AG04450 (cell line): ENCODE measurements at places on chromosomes 13 and 19. TPM values are rescaled to one million over a fixed set of nuclear protein-coding genes. Genes with fewer than 3 reads are reported as not detected.

DNA sequence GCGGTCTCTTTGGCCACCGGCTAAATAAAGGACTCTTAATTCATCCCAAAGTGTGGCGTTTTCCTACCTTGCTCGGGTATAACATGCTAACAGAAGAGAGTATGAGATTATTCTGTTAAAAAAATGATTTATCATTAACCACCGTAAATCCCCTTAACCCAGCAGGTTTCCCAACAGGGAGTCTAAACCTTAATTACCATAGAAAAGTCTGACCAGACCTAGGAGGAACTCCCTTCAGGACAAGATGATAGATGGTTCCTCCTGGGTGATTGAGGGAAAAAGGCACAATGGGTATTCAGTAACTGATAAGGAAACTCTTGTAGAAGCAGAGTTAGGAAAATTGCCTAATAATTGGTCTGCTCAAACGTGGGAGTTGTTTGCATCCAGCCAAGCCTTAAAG lies 193.7 kb downstream of the ZNF737 start:
- no peak for DNase-seq

DNA sequence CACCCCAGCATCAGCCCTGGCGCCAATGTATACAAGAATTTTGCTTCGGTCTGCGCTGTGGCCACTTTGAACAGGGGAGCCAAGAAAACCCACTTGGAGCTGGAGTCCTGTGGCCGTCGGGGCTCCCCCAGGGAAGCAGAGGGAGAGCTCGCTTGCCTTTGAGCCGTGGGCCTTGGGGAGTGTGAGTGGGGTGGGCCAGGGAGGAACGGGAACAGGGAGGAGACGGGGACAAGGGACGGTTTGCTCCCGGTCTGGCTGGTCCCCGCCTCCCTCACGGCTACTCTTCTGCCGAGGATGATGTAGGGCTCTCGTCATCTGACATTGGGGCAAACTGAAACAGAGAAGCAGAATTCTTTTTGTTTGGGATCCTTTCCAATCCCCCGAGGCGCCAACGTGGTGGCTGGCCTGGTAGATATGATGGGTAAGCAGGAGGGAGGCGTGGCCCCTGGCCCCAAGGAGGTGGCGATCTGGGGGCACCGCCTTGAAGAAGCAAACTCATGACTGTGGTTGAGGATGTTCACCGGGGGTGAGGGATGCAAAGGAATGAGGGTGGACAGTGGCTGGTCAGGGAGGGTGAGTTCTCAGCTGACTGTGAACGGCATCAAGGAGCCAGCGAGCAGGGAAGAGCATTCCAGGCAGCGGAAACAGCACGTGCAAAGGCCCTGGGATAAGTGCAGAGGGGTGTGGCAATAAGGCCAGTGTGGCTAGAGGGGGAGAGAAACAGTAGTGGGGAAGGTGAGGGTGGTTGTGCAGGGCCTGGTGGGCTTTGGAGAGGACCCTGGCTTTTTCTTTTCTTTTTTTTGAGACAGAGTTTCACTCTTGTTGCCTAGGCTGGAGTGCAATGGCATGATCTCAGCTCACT lies 10.9 kb upstream of the SPC24 start:
- no peak for DNase-seq

DNA sequence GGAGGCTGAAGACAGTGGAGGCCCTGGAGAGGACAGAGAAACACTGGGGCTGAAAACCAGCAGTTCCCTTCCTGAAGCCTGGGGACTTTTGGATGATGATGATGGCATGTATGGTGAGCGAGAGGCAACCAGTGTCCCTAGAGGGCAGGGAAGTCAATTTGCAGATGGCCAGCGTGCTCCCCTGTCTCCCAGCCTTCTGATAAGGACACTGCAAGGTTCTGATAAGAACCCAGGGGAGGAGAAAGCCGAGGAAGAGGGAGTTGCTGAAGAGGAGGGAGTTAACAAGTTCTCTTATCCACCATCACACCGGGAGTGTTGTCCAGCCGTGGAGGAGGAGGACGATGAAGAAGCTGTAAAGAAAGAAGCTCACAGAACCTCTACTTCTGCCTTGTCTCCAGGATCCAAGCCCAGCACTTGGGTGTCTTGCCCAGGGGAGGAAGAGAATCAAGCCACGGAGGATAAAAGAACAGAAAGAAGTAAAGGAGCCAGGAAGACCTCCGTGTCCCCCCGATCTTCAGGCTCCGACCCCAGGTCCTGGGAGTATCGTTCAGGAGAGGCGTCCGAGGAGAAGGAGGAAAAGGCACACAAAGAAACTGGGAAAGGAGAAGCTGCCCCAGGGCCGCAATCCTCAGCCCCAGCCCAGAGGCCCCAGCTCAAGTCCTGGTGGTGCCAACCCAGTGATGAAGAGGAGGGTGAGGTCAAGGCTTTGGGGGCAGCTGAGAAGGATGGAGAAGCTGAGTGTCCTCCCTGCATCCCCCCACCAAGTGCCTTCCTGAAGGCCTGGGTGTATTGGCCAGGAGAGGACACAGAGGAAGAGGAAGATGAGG lies 1.5 kb downstream of the PPP1R15A start:
- no peak for DNase-seq

DNA sequence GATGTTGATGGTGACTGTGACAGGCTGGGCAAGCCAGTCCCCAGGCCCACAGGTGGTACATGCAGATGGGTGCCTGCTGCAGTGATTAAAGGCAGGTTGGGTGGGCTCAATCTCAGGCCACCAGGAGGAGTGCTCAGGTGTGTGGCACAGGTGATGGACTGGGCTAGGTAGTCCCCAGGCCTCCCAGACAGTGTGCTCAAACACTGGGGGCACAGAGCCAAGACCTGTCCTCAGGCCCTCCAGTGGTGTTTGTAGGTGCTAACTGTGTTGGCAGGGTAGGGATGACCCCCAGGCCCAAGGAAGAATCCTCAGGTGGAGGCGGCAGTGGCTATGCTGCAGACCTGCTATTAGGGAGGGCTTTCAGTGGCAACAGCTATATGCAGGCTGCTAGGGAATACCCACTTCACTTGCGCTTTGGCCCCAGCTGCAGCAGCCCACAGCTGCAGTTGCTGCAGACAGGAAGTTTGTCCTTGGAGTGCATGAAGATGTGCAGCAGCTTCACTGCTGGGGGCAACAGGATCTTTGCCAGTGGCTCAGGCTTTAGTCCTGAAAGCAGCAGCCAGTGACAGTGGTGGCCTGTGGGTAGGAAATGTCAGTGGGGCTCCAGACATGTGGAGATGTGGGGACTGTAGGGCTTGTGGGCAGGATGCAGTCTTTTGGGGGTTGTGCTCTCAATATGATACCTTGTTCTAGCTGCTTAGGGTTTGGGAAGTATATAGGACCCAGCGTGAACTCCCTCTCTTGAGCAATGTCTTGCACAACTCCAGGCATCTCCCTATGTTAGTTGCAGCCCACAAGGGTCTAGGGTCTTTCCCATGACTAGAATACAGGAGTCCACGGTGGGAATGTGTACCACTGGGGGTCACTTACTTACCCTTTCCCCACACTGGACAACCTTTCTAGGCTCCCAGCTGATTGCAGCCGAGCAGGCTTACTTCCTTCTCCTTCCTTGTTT lies 54.1 kb upstream of the MLNR start:
- no peak for DNase-seq

DNA sequence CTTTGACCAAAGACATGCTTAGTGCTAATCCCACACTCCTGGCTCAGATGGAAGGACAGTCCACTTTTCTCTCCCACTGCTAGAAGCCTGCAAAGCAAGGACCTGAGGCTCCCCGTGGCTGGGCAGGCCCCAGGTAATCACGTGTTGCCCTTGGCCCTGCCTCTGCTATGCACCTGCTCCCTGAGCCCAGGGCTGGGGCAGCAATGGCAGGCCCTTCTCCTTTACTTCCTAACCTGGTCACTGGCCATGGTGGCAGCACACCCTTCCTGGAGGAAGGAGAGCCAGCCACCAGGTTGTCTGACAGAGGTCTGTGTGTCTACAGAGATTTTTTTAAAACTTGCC lies 27.9 kb upstream of the ZNF492 start:
- no peak for DNase-seq

ZNF582 gene
- 3.1 and 3.9 TPM in 2 replicates for polyA plus RNA-seq
